ENCODE measurements at places on chromosomes 1 and 21.

GRCh38 chr1:81424061-81424460 is 376.7 kb upstream of the ADGRL2 start:
- no peak for DNase-seq

GRCh38 chr1:83574791-83575190 is 424.1 kb downstream of the TTLL7 start:
- DNase-seq: no peak

DNA sequence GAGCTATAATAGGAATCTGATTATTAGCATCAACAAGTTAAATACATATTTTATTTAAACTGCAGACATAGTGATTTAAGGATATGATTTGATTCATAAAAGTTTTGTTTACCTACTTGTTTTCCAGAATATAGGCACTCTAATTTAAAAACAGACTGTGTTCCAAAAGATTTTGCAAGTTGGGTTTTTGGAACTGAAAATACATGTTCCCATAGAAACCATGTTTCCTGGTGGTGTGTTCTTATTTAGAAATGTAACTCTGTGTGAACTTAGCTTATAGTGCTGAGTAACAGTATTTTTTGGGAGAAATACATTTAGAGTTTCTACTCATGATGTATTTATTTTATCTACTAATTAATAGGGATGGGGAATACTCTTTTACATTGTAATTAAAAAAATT is 21.8 kb downstream of the USP25 start:
- no peak for DNase-seq

- no peak for DNase-seq
These were observed 754.8 kb downstream of the ADGRL2 start for GRCh38 chr1:82555501-82555900.
